Activated T-cell treated with anti-CD3 and anti-CD28 coated beads, Interleukin-2, amount 50 U/mL, for 48 hours (primary cell): ENCODE measurements at places on chromosomes 6 and 20.

GRCh38 chr6:13575377-13575775, 975 bp downstream of the SIRT5 start:
- DNase-seq, result no peak

- DNase-seq, result no peak
These were observed 32.5 kb downstream of the SYNDIG1 start for GRCh38 chr20:24501764-24502556.

DNA sequence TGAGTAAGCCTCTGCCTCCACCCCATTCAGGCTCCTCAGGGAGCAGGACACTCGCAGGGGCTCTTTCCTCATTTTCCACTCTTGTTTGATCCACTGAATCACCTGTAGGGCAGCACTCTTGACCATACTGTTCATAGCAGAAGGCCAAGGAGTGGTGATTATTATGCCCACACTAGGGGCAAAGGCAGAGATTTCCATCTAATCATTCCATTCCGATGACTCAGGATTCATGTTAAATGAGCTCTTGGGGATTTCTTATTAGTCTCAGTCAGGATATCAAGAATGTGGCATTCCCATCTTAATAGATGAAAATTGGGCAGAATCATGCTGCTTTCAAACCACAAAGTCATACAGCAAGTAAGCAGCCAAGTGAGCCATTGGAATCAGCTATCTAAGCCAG, 101.9 kb upstream of the MOCS1 start:
- DNase-seq, result no peak

DNA sequence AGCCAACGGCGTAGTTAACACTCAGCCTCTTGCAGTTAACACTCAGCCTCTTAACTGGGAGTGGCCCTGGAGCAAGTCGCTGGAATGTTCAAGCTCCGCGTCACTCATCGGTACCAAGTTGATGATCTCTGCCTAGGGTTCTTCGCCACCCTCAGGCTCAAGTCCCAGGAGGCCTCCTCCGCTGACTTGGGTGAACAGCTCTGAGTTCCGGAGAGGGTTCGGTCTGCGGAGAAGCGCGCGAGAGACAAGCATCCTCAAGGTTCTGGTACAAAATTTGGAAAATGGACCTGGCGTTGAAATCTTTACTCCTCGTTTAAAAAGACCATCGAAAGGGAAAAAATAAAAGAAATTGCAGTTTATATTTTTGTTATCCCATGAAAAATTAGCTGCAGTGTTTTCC, 876 bp upstream of the DSP start:
- DNase-seq, result no peak

DNA sequence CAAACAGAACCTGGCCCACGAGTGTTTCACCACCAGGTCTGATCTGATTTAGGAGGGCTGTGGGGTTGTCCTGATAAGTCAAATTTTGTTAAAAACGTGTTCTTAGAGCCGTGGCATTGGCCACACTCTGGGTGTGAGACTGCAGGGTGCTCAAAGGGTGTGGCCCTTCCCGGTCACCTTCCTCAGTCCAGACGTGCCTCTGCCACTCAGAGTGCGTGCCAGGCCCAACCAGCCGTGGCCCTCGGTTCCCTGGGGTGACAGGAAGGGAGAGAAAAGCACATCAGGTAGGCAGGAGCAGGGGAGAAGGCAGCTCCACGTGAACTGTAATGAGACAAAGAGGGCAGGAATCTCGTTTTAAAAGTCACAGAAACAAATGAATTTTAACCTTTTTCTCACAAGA, 115.4 kb downstream of the FAM120B start:
- DNase-seq, result no peak

DNA sequence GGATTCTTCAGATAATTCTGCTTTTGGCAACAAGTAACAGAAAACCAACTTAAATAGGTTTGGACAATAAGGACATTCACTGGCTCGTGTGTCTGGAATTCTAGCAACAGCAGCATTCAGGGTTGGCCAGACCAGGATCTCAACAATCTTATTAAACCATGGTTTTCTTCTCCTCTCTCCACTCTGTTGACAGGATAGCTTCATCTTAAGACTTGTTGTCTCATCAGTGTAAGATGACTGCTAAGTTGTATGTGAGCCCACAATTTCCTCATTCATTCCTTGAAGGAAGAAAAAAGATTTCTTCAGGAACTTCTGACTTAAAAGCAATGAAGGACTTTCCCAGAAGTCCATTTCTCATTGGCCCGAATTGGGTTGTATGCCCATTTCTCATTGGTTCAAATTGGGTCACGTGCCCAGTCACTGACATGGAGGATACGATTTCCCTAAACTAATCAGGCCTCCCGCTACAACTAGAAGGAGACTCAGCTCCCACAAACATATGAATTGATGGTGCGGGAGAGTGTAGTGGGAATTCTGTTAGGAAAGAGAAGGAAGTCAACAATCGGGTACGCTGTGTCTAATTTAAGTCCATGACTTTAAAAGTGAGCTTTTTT, 83.7 kb downstream of the SLC22A3 start:
- DNase-seq, result no peak

DNA sequence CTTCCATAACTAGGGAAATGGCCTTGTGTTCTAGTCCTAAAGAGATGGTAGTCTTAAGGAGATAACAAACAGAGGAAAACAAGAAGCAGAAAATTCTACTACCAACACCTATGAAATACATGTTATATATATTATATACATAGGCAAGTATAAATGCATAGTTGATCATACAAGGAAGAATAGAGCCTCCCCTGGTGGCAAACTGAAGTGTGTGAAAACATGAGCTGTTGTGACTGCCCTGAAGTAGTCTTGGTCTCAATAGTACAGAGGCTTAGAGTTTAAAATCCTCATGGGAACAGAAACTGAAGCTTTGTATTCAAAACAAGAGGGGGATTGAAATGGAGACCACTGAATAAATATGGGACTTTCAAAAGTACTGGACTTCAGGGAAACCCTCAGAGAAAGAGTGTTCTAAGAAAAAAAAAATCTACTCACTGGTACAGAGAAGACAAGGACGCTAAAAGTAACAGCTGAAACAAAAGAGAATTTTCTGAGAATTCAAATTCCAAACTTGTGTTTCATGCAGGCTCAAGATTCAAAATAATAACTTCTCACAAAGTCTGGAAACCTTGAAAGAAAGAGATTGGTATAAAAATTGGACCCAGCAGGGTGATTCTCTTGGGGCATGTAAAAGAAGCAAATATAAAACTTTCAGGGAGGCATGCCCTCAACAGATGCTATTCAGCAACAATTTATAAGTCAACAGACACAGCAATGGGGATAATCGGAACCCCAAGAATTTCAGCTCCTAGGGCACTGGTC, 59.7 kb upstream of the SAMD3 start:
- DNase-seq, result no peak

DNA sequence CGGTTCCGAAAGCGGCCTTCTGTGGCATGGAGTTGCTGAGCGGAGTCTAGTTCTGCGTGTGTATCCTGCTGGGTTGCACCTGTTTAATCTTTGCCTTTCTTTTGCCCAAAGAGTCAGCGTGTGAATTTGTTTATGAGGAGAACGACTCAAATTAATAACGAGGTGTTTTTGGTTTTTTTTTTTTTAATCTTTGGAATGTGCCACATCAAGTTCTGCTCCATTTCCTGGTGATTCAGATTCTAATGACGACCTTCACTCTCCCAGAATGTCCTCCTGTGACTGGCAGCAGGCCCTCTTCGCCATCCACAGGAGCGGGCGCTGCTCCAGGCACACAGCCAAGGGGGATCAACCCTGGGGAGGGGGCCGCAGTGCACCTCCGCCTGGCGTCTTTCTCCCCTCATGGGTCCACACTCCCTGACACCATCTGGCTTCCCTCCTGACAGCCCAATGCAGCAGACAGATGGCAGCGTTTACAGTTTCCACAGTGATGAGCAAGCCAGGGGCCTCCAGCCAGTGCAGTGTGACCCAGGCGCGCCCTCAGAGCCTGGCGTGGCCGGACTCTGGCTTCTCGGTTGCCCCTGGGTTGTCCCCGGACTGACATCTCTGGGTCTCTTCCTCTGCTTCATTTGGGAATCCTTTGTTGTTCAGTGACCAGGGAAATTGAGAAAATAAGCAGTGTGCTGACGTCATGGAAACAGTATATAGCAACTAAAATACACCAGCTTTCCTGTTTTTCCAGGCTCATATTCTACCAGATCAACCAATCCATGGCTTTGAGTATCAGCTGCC, 27.5 kb upstream of the AFDN start:
- no peak for DNase-seq
